ENCODE measurements at places on chromosomes 7 and 10.

- DNase-seq = no peak
These were observed 57.9 kb downstream of the NPY start for GRCh38 chr7:24341691-24342413.

DNA sequence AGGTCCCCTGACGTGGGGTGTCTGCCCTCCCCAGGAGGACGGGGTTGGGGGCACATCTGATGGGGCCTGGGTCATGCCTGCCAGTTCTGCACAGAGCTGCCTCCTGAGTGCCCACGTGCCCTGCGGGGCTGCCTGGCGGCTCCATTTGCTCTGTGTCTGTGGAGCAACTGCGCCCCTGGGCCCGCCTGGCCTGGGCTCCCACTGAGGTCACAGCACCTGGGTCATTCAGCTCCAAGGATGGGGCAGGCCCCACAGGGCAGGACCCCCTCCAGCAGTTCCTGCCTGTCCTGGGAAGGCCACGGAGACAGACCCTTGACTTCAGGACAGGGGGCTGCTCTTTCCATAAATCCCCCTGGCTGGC lies 590.6 kb downstream of the PTPRN2 start:
- no peak for DNase-seq

- no peak for DNase-seq
These were observed 5.3 kb downstream of the POLR2J start for GRCh38 chr7:102473271-102473991.

- DNase-seq = peak; percentile 57
These were observed 97.8 kb upstream of the PPIF start for GRCh38 chr10:79249186-79250121.

GRCh38 chr7:133682364-133683181 lies 429.7 kb downstream of the EXOC4 start:
- no peak for DNase-seq

- no peak for DNase-seq
These were observed 214.1 kb downstream of the TMEM178B start for GRCh38 chr7:141287936-141288335.

All from suppressor macrophage (primary cell).